ENCODE measurements at places on chromosomes 7 and 10.

DNA sequence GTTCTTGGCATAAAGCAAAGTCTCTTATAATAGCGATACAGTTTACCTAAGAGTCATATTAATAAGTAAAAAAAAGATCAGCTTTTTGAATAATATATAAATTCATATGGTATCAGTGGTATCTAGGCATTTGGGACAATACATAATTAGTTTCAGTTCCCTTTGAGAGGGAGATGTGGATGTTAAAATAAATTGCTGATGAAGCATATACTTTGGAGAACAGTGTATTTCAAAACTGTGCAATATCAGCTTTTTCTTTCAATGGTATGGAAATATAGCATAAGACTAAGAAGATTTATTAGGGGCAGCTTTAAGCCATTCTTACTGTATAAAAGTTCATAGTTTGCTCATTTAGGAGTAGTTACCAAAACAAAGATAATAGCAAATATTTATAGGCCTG lies 35.5 kb downstream of the MDFIC start:
- DNase-seq: no peak

DNA sequence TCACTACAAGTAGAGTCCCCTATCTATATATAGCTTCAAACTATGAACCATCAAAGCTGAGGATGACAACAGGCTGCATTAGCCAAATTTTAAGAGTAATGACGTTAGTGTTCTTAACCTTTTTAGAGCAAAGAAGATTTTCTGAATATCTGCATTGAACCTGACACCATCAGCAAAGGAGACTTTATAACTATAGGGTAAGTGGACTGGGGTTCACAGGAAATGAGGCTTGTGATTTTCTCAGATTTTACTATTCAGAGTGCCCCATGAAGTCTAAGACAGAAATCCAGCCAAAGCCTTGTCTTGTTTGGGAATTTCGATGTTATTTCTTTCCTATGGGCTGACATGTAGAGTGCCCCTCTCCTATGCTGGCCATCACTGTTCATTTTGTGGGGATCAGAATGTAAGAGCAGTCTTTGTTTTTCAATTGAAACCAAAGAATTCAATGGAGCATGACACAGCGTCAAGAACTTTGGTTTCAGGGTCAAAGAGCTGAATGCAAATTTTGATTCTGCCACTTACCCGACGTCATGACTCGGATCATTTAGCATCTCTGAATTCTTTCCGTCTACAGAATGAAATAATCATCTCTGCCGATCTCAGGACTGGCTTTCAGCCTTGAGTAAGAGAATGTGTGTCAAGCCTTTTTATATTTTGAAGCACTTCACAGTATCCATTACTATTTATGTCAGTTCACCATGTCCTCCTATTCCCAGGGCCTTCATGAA lies 52.7 kb downstream of the DENND11 start:
- DNase-seq: peak; percentile 57

GRCh38 chr10:47176903-47177868 lies 122.8 kb upstream of the GDF10 start:
- DNase-seq: no peak

DNA sequence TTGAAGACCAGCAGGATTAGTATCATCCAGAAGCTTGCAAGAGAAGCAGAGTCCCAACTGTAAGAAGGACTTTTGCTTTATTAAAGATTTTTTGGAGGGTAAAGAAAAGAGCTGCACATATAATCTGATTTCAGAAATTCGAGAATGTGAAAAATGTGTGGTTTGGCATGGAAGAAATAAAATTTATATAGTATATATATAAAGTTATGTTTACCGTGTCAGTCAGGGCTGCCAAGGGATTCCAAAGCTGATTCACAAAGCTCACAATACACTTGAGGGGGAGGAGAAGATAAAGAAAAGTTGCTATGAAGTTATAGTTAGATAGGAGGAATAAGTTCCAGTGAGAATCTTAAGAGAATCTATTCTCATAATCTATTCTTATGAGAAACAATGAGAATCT lies 231.8 kb upstream of the CACNA2D1 start:
- no peak for DNase-seq

- no peak for DNase-seq
These were observed 101.6 kb downstream of the UBE2H start for GRCh38 chr7:129851174-129851573.

DNA sequence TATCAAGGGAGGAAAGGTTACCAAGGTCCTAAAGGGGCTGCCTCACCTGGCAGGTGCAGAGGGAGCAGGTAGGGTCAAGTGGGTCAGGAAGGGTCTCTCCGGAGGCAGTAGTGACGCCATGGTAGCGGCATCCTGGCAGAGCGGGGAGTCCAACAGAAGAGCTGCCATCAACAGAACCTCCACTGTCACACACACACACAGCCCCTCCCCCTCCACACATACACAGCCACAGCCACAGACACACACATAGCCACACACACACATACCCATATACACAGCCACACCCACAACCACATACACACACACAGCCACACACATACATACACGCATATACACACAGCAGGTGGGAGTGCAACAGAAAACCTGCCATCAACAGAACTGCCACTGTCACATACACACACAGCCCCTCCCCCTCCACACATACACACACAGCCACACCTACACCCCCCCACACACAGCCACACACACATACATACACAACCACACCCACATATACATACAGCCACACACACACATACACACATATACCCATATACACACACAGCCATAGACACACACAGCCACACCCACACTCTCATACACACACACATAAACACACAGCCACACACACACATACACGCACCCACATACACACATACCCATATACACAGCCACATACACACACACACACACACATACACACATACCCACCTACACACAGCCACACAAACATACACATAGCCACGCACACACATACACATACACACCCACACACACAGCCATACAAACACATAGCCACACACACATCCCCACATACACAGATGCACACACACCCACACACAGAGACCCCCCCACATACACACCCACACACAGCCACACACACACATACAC lies 23.1 kb downstream of the KCP start:
- no peak for DNase-seq

GRCh38 chr10:132245056-132245455 lies 58.3 kb downstream of the DPYSL4 start:
- peak; percentile 9 for DNase-seq

DNA sequence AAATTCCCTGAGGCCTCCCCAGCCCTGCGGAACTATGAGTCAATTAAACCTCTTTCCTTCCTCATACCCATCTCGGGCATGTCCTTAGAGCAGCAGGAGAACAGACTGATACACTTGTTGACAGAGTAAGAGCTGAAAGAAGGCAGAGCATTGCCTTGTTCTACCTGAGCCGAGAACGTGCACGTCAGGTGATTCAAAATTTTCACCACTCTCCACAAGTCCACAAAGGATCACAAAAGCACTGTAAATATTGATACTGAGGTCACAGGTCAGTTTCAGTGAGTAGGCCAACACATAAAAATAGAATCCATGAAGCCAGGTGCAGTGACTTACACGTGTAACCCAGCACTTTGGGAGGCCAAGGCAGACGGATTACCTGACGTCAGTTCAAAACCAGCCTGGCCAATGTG lies 27.8 kb downstream of the DCLRE1C start:
- DNase-seq: no peak

DNA sequence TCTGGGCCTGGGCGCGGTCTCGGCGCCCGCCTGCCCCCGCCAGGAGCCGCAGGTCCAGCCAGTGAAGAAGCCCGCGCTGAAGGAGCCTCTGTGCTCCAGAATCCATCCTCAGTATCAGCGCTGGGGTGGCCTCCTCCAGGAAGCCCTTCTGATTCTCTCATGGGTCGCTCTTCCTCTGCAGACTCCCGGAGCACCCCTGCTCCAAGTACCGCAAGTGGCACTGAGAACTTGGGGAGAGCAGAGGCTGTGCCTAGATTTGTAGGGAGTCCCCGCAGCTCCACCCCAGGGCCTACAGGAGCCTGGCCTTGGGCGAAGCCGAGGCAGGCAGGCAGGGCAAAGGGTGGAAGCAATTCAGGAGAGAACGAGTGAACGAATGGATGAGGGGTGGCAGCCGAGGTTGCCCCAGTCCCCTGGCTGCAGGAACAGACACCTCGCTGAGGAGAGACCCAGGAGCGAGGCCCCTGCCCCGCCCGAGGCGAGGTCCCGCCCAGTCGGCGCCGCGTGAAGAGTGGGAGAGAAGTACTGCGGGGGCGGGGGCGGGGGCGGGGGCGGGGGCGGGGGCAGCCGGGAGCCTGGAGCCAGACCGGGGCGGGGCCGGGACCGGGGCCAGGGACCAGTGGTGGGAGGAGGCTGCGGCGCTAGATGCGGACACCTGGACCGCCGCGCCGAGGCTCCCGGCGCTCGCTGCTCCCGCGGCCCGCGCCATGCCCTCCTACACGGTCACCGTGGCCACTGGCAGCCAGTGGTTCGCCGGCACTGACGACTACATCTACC lies at the start of gene ALOX5:
Gene ALOX5 (plus strand): TSS at position 641 of the 774 bp plus-strand sequence. CDS start 64 bp downstream, at position 705.
- no peak for DNase-seq

DNA sequence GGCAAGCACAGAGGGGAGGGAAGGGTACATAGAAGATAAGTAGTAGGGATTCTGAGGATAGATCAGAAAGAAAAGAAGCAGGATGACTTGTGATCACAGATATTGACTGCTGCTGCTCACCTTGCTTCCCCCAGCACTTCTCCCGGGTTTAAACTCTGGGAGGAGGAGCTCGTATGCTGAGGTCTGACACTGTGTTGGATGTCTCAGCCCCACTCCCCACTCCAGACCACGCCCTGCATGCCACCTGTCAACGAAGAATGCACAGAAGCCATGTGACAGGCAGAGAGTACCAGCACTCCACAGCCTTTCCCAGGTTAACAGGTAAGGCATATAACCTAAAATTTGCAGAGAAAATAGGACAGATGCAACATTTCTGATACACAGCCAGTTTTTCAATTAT lies 388.9 kb downstream of the TNS3 start:
- DNase-seq: no peak

DNA sequence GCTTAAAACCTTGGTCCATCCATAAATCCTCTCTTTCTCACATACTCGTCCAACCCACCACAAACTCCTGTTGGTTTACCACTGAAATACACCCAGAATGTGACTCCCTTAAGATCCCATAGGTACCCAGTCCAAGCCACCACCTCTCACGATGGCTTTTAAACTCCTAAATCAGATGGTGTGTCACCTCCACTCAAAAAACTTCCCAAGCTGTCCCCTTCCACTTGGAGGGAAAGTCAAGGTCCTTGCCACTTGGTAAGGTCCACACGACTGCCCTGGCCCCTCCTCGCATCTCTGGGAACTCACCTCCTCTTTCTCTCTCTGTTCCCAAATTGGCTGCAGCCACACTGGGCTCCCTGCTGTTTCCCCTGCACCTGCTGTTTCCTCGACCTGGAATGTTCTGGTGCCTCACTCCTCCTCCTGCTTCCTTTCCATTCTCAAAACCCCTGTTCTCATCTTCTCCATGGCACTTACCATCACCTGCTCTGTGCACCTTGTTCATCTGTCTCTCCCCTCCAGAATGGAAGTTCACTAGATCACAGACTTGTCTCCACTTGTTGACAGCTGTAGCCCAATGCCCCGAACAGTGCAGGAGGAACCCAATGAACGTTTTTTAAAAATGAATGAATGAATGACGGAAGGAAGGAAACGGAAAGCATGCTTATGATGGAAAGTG lies 23.0 kb downstream of the ZFAND2A start:
- no peak for DNase-seq

GRCh38 chr10:28841625-28842024 lies 164.3 kb downstream of the BAMBI start:
- DNase-seq: no peak

GRCh38 chr10:106908225-106908624 lies 256.3 kb downstream of the SORCS1 start:
- DNase-seq: no peak

GRCh38 chr7:10934292-10934691 lies 39.4 kb upstream of the PHF14 start:
- DNase-seq: no peak

DNA sequence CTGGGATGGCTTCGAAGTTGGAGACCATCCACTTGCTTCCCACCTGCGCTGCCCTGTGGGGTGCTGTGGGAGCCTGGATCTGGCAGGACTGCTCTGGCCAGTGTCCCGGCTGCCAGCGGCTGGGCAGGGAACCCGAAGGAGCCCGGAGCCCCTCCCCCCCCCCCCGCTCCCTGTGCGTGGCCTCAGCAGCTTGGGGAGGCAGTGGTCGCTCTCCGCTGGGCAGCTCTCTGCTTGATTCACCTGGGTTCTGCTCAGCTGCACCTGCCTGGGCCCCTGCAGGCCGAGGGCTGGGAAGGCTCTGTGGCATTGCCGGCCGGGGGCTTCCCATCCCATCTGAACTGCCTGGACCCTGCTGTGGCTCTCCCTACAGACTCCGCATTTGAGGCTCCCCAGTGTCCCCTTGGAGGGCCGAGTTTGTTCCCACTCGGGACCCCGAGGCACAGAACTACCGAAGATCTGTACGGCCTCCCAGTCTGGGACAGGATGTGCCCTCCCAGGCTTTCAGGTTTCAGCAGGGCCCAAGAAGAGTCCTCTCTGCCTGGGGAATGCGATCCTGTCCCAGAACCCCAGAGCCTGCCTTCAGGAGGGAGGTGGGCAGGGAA lies 525.1 kb downstream of the TCERG1L start:
- DNase-seq: no peak

- DNase-seq: no peak
These were observed 70.8 kb downstream of the LRRC17 start for GRCh38 chr7:102983602-102984001.

GRCh38 chr10:106399112-106399511 lies 765.4 kb downstream of the SORCS1 start:
- no peak for DNase-seq

DNA sequence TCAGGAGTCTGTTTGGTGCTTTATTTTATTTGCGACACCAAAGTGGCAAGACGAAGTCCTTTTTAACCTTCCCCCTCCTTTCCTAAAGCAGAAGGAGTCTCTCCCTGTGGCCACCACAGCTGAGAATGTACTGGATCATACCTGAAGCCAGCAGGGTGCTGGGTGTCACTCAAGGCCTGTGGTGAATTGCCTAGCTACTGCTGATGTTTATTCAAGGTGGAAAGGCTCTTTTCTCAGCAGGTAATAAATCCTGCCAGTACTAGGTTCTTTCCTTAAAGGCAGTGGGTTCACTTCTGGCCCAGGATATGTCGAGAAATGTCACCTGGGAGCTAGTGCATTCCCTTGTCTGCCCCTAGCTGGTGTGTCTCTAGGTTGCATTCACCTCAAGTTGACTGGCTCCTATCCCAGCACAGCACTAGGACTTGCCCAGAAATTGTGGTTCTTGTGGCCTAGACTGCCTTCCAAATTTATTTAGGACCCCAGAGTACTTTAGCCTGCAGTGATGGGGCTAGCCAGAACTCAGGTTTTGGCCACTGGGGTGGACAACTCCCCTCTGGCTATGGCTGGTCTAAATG lies 60.8 kb upstream of the FAM3C start:
- no peak for DNase-seq
